D341Med (cell line): ENCODE measurements at places on chromosomes 12 and 14.

GRCh38 chr12:100668945-100669536, 95.6 kb downstream of the GAS2L3 start:
- peak; percentile 78 for DNase-seq

GRCh38 chr12:83664650-83665049, 977.9 kb downstream of the TMTC2 start:
- peak; percentile 65 for DNase-seq

- DNase-seq: no peak
Measured at GRCh38 chr12:79688376-79689060, 2.2 kb downstream of the PAWR start.

- no peak for DNase-seq
Measured at GRCh38 chr14:33184587-33184986, 245.9 kb downstream of the NPAS3 start.

DNA sequence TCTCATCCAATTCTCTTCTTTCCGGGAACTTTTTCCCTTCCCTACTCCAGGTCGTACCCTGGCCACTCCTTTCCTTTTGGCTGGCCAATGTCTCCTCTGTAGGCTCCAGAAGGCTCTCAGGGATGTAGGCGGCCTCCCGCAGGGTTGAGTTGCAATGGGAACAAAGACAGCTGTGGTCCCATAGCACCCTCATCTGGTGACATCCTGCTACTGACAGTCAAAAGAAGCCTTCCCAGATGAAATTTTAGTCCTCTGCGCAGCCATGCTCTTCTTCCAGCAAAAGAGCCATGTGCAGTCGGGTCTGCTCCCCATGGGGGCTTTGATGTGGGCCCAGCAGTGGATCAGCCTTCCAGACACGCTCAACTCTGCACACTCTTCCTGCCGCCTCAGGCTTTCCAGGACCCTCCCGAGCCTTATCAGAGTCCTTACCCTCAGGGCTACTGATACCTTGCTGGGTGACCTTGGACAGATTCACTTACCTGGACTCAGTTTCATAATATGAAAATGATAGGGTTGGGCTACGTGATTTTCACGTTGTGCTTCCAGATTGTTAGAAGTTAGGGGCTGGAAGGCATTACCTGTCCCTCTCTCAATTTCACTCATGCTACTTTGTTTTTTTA, 5.5 kb upstream of the CELA1 start:
- peak; percentile 59 for DNase-seq

- no peak for DNase-seq
Measured at GRCh38 chr14:23932639-23933038, 20.9 kb upstream of the DHRS4 start.

DNA sequence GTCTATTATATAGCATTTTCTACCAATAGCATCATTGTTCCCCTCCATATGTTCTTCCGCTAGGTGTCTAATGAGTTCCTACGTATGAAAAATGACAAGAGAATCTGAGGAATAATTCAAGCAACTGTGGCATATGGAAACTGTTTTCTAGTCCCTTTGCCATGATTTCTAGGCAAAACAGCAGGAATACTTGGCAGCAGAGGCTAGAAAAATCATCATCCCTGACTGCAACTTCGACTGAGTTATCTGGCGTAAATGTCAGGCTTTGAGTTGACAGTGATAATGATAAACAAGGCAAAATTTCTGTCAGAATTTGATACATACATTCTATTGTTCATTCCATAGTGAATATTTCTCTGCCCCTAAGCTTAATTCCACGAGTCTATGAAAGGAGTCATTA, 572.8 kb upstream of the USP15 start:
- DNase-seq: no peak

DNA sequence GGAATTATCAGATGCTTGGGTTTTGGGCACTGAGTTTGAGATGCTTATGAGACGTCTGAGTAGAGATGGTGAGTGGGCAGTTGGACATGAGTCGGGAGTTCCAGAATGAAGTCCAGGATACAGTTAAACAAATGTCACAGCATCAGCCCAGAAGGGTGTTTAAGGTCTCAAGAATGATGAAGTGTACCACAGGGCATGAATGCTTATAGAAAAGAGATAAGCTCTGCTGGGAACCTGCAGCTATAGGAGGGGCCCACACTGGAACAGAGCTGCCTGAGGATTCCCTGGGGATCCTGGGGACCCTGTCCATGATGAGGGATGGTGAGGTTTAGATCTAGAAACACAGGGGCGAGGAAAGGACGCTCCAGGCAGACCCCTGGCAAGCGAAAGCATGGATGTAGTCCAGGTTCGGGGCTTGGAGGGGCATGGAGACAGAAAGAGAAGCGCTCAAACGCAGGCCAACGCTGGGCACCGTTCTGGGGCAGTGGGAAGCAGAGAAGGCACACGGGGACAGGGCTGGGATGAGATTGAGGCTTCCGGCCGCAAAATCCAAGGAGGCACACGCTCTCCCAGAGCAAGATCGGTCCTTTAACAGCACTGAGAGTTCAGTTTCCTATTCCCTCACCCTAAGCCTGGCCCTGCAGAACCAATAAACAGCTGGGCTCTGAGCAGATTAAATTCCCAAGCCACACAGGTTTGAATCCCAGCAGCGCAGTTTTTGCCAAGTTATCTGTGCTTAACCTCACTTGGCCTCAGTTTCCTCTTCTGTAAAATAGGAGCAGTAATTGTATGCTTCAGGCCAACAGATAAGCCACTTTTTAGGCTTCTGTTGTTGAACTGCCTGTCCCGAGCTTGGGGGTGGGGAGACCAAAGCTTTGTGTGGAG, 52.9 kb downstream of the EID3 start:
- no peak for DNase-seq

DNA sequence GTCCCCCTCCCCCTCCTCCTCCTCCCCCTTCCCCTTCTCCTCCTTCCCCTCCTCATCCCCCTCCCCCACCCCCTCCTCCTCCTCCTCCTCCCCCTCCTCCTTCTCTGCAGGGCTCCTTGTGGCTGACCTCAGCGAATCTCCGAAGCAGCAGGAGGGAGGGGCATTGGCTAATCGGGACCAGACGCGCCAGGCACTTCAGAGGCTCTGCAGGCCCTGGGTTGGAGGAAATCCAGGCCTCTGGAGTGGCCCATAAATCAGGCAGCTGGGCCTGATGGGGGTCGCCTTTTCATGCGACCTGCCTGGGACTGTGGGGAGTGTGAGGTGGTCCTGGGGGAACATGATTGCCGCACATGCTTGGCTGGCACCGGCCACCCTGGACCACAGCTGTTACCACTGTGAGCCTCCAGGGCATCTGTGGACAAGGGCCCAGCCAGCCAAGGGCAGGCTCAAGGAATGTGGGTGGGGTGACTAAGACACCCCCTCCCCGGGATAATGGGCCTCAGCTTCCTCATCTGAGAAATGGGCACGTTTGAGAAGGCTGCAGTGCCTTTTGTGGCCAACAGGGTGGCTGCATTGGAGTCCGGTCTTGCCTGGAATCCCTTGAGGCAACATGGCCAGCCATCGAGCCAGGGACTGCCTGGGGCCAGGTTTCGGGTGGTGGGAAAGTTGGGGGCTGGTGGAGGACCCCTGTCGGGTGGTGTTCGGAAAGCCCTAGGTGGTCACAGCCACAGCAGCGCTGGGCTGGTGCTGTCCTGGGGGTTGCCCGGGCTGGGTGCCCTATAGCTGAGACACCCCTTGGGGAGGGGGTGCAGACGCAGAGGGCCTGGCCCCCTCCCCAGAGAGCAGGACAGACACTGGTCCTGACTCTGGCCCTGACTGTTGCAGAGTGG, 12.0 kb downstream of the KIF26A start:
- DNase-seq: no peak

DNA sequence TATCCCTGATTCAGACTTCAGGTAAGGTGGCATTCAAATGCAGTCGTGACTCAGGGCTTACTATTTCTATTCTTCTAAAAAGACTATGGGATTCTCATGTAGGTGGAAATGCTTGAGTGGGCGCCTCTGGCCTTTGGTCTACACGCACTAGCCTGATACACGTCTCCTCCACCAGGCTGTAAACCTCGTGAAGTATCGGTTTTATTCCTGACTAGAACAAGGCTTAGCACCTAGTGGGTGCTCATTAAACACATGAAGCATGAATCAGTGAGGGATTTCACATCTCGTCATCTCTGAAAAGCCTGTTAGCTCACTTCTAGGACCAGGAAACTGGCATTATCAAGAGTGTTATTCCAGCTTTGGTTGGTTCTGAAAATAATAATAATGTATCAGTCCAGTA, 17.7 kb upstream of the HNF1A start:
- DNase-seq: no peak

DNA sequence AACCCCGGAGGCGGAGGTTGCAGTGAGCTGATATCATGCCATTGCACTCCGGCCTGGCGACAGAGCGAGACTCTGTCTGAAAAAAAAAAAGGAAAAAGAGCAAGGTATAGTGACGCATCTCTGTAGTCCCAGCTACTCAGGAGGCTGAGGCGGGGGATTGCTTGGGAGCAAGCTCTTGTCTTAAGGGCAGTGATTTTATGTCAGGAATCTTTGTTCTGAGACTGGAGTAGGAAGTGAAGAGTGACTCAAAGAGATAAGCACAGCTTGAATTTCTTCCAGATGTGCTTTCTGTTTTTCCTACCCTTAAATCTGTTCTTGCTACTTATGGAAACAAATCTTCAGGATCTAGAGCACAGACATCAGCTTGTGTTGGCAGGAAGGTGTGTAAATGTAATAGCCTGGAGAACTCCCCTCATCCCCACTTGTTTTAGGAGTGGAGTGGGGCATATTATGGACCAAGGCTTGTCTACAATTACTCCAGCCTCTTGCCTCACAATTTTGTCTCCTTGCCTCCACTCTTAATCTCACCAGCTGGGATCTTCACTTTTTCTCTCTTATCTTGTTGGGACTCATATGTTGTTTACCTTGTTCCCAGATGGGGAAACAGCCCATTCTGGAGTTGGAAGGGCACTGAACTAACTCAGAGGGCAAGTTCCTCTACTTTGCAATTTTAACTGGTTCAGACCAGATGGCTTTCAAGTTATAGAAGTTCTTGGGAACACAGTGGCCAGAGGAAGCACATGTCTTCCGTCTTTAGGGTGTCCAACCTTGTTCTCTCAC, 7.5 kb downstream of the TMED2 start:
- DNase-seq: no peak

DNA sequence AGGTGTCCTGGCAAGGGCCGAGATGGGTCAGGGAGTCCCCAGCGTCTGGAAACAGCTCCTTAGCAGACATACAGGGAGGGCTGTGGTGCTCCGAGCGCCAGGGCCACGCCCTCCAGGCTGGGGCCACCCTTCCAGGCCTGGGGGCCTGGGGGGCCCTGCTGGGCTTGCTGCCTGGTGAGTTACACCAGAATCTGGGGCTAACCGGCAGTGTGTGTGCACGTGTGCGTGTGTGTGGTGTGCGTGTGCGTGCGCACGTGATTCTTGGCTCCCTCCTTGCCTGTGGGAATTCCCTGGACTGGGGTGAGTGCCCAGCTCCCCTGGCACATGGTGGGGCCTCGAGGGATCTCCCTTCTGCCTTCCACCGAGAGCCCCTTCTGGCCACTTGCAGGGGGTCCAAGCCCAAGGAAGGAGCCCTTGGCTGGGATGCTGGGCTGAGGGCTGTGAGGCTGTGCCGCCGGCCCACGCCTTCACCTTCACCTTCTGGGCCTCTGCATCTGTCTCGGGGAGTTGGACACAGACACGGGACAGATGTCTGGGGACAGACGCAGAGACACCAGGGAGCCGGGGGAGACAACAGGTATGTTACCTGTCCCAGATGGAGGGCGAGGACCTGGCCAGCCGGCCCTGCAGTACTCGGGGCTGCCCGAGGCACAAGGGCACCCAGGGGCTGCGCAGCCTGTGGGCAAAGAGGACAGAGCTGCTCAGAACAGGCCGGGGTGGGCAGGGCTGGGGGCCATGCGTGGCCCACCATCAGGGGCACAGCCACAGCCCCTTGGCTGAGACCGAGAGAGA, 37.2 kb downstream of the BEGAIN start:
- no peak for DNase-seq

DNA sequence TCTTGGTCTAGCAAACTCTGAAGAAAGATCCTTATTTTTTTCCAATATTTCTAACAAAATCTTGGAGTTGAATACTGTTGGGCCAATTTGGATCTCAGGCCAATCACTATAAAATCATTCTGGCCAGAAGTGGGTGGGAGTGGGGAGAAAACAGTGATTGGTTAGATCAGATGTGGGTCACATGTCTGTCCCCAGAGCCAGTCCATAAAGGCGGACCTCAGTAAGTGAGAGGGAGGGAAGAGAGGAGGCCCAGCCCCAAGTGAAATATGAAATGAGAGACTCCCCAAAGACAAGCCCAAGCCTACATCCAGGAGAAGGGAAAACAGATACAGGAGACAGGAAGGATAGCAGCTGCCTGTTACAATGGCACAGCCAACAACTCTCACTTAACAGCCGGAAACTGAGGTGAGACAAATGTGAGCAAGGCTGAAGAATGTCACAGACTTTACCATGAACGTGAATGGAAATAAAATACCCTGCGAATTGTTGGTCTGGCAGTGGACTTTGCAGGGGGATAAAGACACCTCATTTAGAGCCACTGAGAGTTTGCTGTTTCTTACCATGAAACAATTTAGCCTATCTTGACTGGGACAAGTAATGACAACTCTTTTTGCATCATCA, 144.7 kb downstream of the HMGA2 start:
- DNase-seq: no peak

DNA sequence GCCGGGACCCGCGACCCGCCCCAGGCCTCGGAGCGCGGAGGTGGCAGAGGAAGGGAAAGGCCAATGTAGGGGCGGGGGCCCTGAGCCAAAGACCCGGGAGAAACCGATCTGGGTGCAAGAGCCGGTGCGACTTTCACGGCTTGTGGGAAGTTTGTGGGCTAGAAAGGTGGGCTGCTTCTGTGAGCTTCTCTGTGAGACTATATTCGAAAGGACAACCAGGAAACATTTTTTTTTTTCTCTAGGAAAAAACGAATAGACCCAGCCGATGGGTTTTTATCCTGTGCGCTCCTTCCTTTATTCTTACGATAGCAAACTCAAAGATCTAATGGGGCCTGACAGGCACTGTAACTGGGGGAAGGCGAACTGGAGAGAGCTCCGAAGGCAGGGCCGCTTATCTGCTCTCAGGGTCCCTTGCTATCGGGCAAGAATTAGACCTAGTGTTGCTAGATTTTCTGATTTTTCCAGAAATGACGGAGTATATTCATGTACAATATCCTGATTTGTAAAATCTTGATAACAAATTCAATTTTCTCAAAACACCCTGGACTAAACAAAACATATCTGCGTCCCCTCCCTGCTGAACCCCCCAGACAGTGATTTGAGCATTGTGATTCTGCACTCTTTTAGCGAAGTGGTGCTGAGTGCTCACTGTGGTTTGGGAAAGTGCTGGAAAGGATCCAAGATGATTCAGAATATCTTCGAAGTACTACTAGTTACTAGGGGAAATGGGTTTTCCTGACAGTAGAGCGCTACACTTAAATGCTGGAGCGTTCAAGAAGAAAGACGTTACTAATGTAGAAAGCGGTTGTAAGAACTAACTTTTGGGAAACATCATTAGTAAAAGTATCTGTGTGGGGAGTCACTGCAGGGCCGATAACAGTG, 563 bp upstream of the STXBP6 start:
- no peak for DNase-seq

- DNase-seq: no peak
Measured at GRCh38 chr14:77198561-77198960, 17.0 kb downstream of the TMEM63C start.

- DNase-seq: no peak
Measured at GRCh38 chr14:100067971-100068959, 3.0 kb downstream of the EVL start.
